ENCODE measurements at places on chromosomes 7 and 10.

GRCh38 chr7:103093429-103093828, 18.5 kb downstream of the ARMC10 start:
- H3K27me3 ChIP-seq, result no peaks in the 10 kb centered on the region
- no peak for DNase-seq
- no peak overlapping the region for H3K27ac ChIP-seq
- H3K4me1 ChIP-seq, result no peaks in the 10 kb centered on the region

DNA sequence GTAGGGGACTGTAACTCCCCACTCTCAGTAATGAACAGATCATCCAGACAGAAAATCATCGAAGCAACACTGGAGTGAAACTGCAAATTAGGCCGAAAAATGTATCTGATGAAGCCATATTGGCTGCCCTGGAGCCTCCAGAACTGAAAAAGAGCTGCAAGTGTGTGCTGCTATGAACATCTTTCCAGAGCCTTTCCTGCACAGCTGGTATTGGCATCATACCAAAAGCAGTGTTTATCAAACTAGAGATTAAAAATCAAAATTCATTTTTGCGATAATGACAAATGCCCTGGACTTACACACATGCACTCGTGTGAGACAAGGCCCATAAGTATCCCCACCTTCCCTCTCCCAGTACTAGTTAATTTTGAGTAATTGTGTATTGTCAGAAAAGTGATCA, 6.8 kb upstream of the CLDN12 start:
- no peak for DNase-seq
- no peaks in the 10 kb centered on the region for H3K4me1 ChIP-seq
- H3K36me3 ChIP-seq, result peaks cover 9% of the 10 kb centered on the region
- H3K4me3 ChIP-seq, result no peak overlapping the region
- H3K27me3 ChIP-seq, result peaks cover 23% of the 10 kb centered on the region

- no peak for DNase-seq
- no peak overlapping the region for H3K27ac ChIP-seq
- H3K4me3 ChIP-seq, result peak overlapping the region; percentile 57
Measured at GRCh38 chr10:101134299-101135127, 3.4 kb downstream of the TLX1 start.

GRCh38 chr10:78404296-78404695, 370.6 kb downstream of the RPS24 start:
- H3K27ac ChIP-seq, result no peak overlapping the region
- no peak for DNase-seq
- peaks cover 23% of the 10 kb centered on the region for H3K27me3 ChIP-seq
- H3K4me1 ChIP-seq, result peaks cover 24% of the 10 kb centered on the region

- H3K4me1 ChIP-seq, result no peaks in the 10 kb centered on the region
- no peaks in the 10 kb centered on the region for H3K27me3 ChIP-seq
- no peak overlapping the region for H3K27ac ChIP-seq
- no peak for DNase-seq
Measured at GRCh38 chr10:102003541-102003940, 52.4 kb downstream of the ARMH3 start.

- H3K4me1 ChIP-seq, result peaks cover 19% of the 10 kb centered on the region
- H3K27ac ChIP-seq, result no peak overlapping the region
- no peak overlapping the region for H3K4me3 ChIP-seq
- peaks cover 5% of the 10 kb centered on the region for H3K27me3 ChIP-seq
- peaks cover 5% of the 10 kb centered on the region for H3K36me3 ChIP-seq
Measured at GRCh38 chr7:68216051-68216450, 1219.4 kb downstream of the TYW1 start.

- H3K36me3 ChIP-seq, result no peaks in the 10 kb centered on the region
- H3K27me3 ChIP-seq, result peaks cover 99% of the 10 kb centered on the region
Measured at GRCh38 chr10:102231357-102232318, 5.5 kb downstream of the ELOVL3 start.

- DNase-seq, result no peak
- no peaks in the 10 kb centered on the region for H3K4me1 ChIP-seq
- H3K27ac ChIP-seq, result no peak overlapping the region
- H3K27me3 ChIP-seq, result no peaks in the 10 kb centered on the region
Measured at GRCh38 chr10:108252771-108253170, 1088.3 kb upstream of the SORCS1 start.

- peak; percentile 74 for DNase-seq
- H3K36me3 ChIP-seq, result no peaks in the 10 kb centered on the region
- H3K27ac ChIP-seq, result no peak overlapping the region
- no peaks in the 10 kb centered on the region for H3K27me3 ChIP-seq
Measured at GRCh38 chr10:63819753-63820329, 298.6 kb downstream of the REEP3 start.

GRCh38 chr7:40733114-40733513, 598.3 kb downstream of the SUGCT start:
- H3K27ac ChIP-seq, result no peak overlapping the region
- H3K4me1 ChIP-seq, result no peaks in the 10 kb centered on the region
- H3K36me3 ChIP-seq, result no peaks in the 10 kb centered on the region
- no peaks in the 10 kb centered on the region for H3K27me3 ChIP-seq
- DNase-seq, result no peak
- H3K4me3 ChIP-seq, result no peak overlapping the region

- H3K27me3 ChIP-seq, result no peaks in the 10 kb centered on the region
- H3K4me1 ChIP-seq, result peaks cover 21% of the 10 kb centered on the region
- H3K27ac ChIP-seq, result no peak overlapping the region
- H3K36me3 ChIP-seq, result no peaks in the 10 kb centered on the region
Measured at GRCh38 chr10:16905320-16905719, 88.1 kb upstream of the RSU1 start.

DNA sequence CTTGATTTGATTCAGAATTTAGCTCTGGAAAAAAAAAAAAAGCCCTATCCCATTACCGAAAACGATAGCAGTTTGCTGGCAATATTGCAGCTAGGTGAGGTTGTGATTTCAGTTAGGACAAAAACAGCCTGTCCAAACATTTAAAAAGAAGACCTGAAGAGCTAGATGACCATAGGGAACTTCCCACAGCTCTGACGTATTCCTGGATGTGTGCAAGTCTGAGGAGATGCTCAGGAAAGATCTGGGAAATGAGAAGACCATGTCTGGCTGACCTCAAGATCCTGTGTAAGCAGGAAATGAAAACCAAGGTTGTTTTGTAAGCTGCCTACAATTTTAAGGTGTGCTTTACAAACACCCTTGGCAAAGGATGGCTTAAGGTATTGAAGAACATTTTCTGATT, 88.7 kb downstream of the RAMP3 start:
- H3K36me3 ChIP-seq, result no peaks in the 10 kb centered on the region
- peaks cover 8% of the 10 kb centered on the region for H3K27me3 ChIP-seq
- H3K4me3 ChIP-seq, result no peak overlapping the region
- H3K4me1 ChIP-seq, result no peaks in the 10 kb centered on the region
- H3K27ac ChIP-seq, result no peak overlapping the region

GRCh38 chr7:154380771-154381170, 328.6 kb downstream of the DPP6 start:
- H3K4me3 ChIP-seq, result no peak overlapping the region

- no peaks in the 10 kb centered on the region for H3K36me3 ChIP-seq
- no peak overlapping the region for H3K4me3 ChIP-seq
- H3K27me3 ChIP-seq, result no peaks in the 10 kb centered on the region
- H3K4me1 ChIP-seq, result peaks cover 22% of the 10 kb centered on the region
Measured at GRCh38 chr7:129952086-129952652, 591 bp downstream of the UBE2H start.

GRCh38 chr10:49559476-49559875, 20.6 kb upstream of the ERCC6 start:
- no peak for DNase-seq
- peaks cover 12% of the 10 kb centered on the region for H3K4me1 ChIP-seq
- peaks cover 10% of the 10 kb centered on the region for H3K27me3 ChIP-seq
- H3K36me3 ChIP-seq, result peaks cover 4% of the 10 kb centered on the region
